ENCODE measurements at places on chromosomes 1 and 21. TPM values are rescaled to one million over a fixed set of nuclear protein-coding genes. Genes with fewer than 3 reads are reported as not detected.

DNA sequence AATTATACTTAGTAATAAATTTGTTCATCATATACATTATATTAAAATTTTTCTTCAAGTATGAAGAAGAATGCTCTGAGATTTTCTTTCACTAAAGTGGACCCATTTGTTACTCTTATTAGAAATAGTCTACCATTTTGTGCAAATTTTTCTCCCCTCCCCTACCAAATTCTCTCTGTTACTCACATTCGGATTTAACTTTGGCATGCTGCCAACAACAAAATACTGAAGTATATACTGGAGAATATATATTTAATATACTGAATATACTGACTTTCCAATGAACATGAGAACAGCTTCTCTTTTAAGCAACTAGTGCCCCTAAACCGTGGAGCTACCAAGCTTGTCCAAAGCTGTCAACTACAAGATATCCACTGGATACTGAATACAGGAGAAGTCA is 57.2 kb downstream of the CENPF start:
- DNase-seq = no peak
- H3K36me3 ChIP-seq = no peaks in the 10 kb centered on the region
- no peaks in the 10 kb centered on the region for H3K27me3 ChIP-seq

DNA sequence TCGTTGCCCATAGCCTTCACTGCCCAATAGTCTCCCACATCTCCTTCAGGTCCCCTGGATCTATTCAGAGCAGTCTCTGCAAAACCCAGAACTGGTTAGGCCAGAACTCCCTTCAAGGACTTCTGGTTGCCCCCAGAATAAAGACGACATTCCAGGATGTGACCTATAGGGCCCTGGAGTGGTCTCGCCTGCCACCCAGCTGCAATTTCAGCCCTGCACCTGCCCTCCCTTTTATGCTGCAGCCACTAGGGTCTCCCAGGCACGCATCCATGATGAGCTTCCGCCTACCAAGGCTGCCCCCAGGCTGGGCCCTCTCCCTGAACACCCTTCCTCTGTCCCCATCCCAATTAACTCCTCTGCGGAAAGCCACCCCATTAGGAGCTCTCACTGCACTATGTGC is 7.2 kb upstream of the TSPEAR start:
- H3K27me3 ChIP-seq = peaks cover 4% of the 10 kb centered on the region
- no peaks in the 10 kb centered on the region for H3K4me1 ChIP-seq
- H3K36me3 ChIP-seq = no peaks in the 10 kb centered on the region
- no peak overlapping the region for H3K4me3 ChIP-seq

- no peaks in the 10 kb centered on the region for H3K27me3 ChIP-seq
- H3K4me3 ChIP-seq = peak overlapping the region; percentile 81
- peaks cover 32% of the 10 kb centered on the region for H3K4me1 ChIP-seq
- DNase-seq = no peak
- H3K27ac ChIP-seq = peak overlapping the region; percentile 98
These were observed 1.0 kb downstream of the PRDX6 start for GRCh38 chr1:173478094-173478674.

The CFHR3 gene
- total RNA-seq = not detected

The OR2AK2 gene
- total RNA-seq = not detected

DNA sequence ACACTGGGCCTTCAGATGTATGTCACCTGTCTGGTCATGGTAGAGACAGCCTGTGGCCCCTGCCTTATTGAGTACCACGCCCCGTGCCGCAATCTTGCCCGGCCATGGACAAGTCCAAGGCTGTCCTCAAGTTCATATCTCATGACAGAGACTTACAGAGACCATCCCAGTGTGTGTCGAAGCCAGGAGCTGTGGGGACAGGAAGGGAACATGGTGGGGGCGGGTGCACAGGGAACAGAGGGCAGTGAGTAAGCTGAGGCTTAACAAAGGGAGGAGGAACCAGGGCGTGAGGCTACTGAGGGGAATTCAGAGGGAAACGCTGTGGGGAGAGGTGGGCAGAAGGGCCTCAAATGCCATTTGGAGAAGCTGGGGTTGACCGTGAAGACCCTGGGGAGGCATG is 75.8 kb downstream of the ALPL start:
- H3K4me1 ChIP-seq = peaks cover 23% of the 10 kb centered on the region
- no peaks in the 10 kb centered on the region for H3K36me3 ChIP-seq
- no peak overlapping the region for H3K27ac ChIP-seq
- no peak for DNase-seq
- H3K27me3 ChIP-seq = no peaks in the 10 kb centered on the region

The CNR2 gene
- 0.30 TPM for total RNA-seq

- H3K4me3 ChIP-seq = no peak overlapping the region
- no peak overlapping the region for H3K27ac ChIP-seq
- no peaks in the 10 kb centered on the region for H3K27me3 ChIP-seq
- no peak for DNase-seq
- no peaks in the 10 kb centered on the region for H3K36me3 ChIP-seq
These were observed 31.8 kb downstream of the ADGRL2 start for GRCh38 chr1:81832573-81832972.

- no peak for DNase-seq
- H3K27ac ChIP-seq = no peak overlapping the region
- no peaks in the 10 kb centered on the region for H3K36me3 ChIP-seq
- H3K27me3 ChIP-seq = no peaks in the 10 kb centered on the region
- H3K4me3 ChIP-seq = no peak overlapping the region
- H3K4me1 ChIP-seq = no peaks in the 10 kb centered on the region
These were observed 38.2 kb downstream of the PRKCZ start for GRCh38 chr1:2088458-2088857.

GRCh38 chr1:218865591-218865990 is 308.1 kb upstream of the LYPLAL1 start:
- peaks cover 3% of the 10 kb centered on the region for H3K4me1 ChIP-seq
- no peaks in the 10 kb centered on the region for H3K36me3 ChIP-seq
- no peaks in the 10 kb centered on the region for H3K27me3 ChIP-seq
- H3K4me3 ChIP-seq = no peak overlapping the region
- no peak for DNase-seq

The ELAVL4 gene
- total RNA-seq = not detected

GRCh38 chr1:215003686-215004085 is 78.9 kb upstream of the KCNK2 start:
- H3K4me1 ChIP-seq = no peaks in the 10 kb centered on the region
- DNase-seq = no peak
- H3K27ac ChIP-seq = no peak overlapping the region
- no peaks in the 10 kb centered on the region for H3K27me3 ChIP-seq
- no peaks in the 10 kb centered on the region for H3K36me3 ChIP-seq

The KPRP gene
- total RNA-seq = not detected

The LMX1A gene
- 0.33 TPM for total RNA-seq

The TSPEAR gene
- total RNA-seq = not detected

The DFFB gene
- total RNA-seq = 8.4 TPM

DNA sequence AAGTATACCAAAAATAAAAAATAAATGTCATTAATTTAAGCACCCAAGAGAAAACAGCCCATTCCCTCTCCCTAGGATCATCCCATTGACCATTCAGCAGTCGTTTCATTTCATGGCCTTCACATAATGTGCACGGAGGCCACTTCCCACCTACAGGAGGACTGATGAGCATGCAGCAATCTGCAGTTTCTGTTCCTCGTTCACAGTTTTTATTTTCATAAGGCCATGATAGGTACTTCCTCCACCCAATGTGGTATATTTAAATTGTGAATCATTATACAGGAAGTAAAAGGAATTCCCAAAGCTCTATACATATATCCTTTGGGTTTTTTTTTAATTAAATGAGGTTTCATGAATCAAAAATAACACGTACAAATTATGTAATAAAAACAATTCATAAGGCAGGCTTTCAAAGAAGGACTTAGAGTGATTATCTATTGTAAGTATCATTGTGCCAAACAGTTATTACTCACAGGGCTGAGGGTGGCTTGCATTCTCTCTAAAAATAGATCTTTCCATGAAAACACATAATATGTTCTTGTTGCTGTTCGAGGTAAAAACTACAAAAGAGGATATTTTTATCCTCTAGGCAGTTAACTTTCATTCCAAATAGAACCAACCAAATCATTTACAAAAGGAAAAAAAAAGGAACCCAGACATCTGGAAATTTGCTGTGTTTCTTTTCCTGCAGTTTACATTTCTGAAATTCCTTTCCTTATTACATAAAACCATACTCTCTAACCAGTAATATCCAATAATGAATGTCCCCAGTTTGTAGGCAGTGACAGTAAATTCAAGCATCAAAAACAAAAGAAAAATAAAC is 27.5 kb upstream of the SLC44A3 start:
- H3K4me3 ChIP-seq = no peak overlapping the region
- no peaks in the 10 kb centered on the region for H3K27me3 ChIP-seq
- peak overlapping the region; percentile 56 for H3K27ac ChIP-seq
- DNase-seq = no peak

DNA sequence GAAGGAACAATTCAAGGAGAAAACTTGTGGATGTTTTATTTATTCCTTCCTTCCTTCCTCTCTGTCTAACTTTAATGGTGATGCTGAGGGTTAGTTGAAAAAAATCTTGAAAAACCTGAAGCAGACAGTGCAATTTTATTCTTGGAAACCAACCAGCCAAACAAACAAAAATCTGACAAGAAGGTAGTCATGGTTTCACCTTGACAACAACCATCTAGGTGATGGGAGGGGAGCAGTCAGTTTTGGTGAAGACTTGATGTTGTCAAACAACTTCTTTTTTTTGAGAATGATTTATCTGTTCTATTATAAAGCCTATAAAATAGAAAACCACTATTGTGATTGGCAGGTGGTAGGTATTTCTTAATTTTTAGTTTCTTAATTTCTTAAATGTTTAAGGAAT is 92.4 kb upstream of the GPR88 start:
- peaks cover 2% of the 10 kb centered on the region for H3K4me1 ChIP-seq
- no peaks in the 10 kb centered on the region for H3K27me3 ChIP-seq
- H3K4me3 ChIP-seq = no peak overlapping the region
- no peaks in the 10 kb centered on the region for H3K36me3 ChIP-seq
- DNase-seq = no peak
- no peak overlapping the region for H3K27ac ChIP-seq

DNA sequence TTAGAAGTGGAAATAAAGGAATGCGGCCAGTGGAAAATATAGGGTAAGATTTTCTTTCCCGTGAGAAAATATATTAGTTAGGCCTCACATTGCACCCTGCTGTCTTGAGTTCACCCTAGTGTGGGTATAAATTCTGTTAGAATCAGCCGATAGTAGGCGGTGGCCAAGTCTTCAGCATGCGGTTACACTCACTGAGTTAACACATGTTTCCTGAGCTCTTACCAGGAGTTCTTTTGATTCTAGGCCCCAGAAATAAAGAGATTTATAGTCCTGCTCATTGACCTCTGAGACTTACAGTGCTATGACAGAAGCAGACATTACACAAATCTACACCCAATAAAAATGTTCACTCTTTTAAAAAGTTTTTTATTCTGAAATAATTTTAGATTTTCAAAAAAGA is 279.3 kb upstream of the LRRC7 start:
- H3K4me3 ChIP-seq = no peak overlapping the region
- H3K36me3 ChIP-seq = no peaks in the 10 kb centered on the region

- no peaks in the 10 kb centered on the region for H3K27me3 ChIP-seq
- no peaks in the 10 kb centered on the region for H3K4me1 ChIP-seq
- DNase-seq = no peak
- no peaks in the 10 kb centered on the region for H3K36me3 ChIP-seq
These were observed 84.7 kb upstream of the LYPLAL1 start for GRCh38 chr1:219088778-219089557.

DNA sequence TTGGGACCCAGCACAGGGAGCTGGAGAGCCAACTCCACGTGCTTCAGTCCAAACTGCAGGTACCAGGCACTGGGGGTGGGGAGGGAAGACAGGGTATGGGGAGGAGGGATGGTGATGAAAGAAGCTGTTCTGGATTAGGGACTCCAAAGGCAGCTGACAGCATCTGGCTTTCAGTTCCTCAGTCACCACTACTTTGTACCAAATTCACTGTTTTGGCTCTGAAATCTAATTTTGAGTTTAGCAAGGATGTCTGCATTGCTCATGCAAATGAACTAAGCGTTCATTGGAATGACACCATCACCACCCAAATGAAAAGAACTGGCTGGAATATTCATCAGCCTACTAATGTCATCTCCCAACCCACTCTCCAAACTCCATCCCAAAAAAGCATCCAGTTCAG is 8.7 kb downstream of the C1orf74 start:
- no peak overlapping the region for H3K27ac ChIP-seq
- H3K27me3 ChIP-seq = no peaks in the 10 kb centered on the region
- H3K4me3 ChIP-seq = no peak overlapping the region
- no peak for DNase-seq
- no peaks in the 10 kb centered on the region for H3K4me1 ChIP-seq

DNA sequence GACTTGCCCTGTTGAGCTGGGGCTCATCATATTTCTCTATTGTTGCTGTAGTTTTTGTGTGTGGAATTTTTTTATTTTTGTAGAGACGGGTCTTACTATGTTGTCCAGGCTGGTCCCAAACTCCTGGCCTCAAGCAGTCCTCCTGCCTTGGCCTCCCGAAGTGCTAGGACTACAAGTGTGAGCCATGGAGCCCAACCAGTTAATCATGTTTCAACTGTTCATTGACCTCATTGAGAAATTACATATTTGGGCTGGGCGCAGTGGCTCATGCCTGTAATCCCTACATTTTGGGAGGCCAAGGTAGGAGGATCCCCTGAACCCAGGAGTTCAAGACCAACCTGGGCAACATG is 9.2 kb upstream of the PKNOX1 start:
- no peaks in the 10 kb centered on the region for H3K27me3 ChIP-seq
- H3K36me3 ChIP-seq = no peaks in the 10 kb centered on the region
- H3K27ac ChIP-seq = no peak overlapping the region
- DNase-seq = no peak

DNA sequence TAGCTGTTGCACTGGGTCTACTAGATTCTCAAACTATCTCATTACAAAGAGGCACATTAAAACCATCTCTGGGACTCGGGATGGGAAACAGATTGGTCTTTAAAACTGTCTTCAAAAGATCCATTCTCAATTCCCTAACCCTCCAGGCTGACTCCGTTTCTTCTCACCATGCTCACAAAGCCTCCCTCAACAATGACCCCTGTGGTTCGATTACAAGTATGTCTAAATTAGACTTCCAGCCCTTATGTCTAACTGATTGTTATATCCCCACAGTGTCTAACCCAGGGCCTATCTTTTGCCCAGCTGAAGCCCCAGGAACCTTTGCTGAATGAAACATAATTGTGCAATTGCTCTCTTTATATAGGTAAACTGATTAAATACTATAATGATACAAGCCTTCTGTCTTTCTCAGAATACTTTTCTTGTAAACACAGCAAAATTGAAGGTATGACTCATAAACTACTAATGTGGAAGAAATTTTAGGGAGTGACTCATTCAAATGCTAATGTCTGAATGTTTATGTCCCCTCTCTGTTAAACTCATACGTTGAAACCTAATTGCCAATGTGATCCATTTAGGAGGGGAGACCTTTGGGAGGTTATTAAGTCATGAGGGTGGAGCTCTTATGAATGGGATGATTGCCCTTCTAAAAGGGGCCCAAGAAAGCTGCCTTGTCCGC is 65.6 kb upstream of the DAB1 start:
- no peaks in the 10 kb centered on the region for H3K4me1 ChIP-seq
- no peak for DNase-seq
- H3K27me3 ChIP-seq = no peaks in the 10 kb centered on the region
- H3K27ac ChIP-seq = no peak overlapping the region
- no peaks in the 10 kb centered on the region for H3K36me3 ChIP-seq
- no peak overlapping the region for H3K4me3 ChIP-seq

All from upper lobe of left lung (tissue), 6 donors.